ENCODE measurements at places on chromosomes 6 and 20.

DNA sequence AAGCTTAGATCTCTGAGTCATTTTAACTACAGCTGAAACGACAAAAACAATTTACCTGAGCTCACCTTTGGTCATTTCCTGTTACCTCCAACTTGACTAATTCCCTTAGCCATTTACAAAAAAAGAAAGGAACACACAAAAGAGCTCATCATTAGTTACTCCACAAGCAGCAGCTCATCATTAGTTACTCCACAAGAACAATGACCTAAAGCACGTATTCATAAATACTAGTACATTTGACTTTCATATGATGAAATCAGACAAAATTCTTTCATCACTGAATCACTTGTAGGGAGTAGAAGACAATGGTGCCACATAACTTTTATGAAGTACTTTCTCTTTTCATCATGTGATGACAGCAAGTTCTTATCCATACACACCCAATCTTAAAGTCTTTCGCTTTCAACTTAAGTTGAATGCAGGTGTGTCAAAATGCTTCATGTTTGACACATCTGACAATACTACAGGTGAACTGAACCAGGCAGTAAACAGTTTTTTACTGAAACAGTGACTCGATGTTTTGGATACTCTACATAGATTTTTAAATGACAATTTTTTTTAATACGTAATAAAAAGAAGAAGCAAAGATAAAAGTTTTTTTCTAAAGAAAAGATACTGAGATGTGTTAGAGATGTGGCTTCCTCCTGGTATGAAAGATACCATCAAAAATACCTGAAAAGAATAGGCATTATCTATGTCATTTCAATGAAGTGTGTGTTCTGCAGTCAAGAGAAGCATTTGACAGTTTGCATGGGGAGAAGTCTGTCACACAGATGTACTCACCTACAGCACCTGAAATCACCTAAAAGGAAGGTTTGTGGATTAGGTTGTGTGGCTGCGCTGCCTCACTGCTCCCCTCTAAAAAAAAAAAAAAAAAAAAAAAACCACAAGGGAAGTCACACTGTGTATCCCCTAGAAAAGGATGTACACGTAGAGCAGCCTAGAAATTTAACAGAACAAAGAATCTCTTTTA lies 109.1 kb downstream of the PRDM1 start:
- DNase-seq: no peak

- no peak for DNase-seq
Observed at GRCh38 chr6:53746442-53747103, 48.2 kb upstream of the LRRC1 start.

- DNase-seq: no peak
Observed at GRCh38 chr6:10140824-10141223, 274.1 kb downstream of the TFAP2A start.

DNA sequence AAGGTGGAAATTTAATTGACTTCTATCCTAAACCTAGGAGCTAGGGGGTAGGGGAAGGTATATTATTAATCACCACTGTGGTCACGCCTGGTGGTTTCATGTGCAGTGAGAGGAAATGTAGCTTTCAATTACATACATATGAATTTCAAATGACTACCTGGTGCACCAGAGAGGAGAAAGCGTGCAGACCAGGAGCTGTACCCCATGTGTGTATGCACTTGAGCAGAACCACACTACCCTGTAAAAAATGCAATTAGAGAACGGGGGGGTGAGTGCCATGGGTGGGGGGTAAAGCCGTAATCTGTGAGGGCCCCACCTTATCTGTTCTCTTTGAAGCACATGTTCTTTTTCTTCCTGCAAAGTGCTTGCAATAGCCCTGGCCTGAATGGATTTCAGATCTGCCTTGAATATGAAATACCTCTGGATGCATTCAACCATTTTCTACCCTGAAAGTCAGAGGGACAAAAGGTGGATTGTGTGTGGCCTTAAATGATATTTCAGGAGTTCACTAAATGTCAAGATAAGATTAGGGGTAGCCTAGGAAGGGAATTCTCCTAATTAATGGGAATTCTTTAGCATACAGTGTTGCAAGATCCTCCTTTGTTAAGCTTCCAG lies 30.9 kb upstream of the EDN3 start:
- DNase-seq: no peak

DNA sequence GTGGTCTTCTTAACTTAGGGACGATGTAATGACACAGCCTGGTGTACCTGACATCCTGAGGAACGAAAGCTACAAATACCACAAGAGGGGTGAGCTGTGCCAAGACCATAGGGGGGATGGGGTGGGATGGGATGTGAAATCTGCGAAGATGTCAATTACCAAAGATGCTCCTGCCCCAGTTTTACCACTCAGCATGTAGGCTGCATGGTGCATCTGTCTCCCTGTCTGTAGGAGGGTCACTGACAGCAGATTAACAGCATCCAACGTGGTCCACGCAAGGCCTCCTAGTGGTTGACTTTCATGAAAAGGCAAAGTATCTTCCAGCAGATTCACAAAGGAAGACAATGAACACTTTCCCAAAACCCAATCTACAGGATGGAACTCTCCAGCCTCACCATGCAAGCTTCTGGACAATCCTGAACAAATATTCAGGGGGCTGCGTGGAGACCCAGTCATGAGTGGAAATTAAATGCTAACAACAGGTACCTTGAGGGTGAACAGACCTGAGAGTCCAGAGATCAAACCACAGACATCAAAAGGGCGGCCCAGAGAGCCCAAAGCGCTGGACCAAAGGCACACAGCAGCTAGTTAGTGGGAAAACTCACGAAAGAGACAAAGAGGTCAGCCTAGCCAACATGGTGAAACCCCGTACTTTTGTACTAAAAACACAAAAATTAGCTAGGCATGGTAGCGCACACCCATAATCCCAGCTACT lies 44.4 kb downstream of the ZMYND8 start:
- no peak for DNase-seq

DNA sequence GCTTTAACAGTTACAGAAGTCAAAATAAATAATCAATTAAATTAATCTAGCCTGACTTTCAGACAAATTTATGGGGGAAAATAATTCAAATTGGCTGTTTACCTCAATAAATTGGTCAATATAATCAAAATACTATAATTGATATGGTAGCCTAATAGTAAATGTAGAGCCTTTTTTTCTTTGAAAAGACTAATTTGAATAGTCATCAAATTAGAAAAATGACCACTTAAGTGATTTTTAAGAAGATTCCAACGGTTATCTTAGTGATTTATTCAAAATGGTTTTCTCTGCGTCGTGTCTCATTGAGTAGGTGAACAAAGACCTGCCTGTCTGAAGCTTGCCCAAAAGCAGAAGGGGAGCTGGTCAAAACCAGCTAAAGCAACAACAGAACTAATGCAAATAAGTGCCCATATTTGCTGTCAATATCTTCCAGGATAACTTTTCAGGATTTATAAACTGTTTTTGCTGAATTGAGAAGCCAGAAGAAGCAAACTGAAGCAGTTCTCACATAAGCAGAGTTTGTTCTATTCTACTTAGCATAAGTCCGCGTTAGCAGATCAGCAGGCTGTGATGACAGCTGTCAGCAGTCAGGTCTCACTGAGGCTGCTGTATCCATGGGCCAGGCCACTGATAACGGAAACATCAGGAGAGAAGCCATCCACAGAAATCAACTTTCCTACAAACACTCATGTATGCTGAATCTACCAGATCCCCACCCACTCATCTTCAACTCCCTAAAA lies 7.0 kb downstream of the RCAN2 start:
- no peak for DNase-seq

Measured in amygdala (tissue), 56 donors.